ENCODE measurements at places on chromosomes 4 and X. TPM values are rescaled to one million over a fixed set of nuclear protein-coding genes. Genes with fewer than 3 reads are reported as not detected.

- DNase-seq: no peak
These were observed 373 bp upstream of the INTS6L start for GRCh38 chrX:135520022-135520552.

DNA sequence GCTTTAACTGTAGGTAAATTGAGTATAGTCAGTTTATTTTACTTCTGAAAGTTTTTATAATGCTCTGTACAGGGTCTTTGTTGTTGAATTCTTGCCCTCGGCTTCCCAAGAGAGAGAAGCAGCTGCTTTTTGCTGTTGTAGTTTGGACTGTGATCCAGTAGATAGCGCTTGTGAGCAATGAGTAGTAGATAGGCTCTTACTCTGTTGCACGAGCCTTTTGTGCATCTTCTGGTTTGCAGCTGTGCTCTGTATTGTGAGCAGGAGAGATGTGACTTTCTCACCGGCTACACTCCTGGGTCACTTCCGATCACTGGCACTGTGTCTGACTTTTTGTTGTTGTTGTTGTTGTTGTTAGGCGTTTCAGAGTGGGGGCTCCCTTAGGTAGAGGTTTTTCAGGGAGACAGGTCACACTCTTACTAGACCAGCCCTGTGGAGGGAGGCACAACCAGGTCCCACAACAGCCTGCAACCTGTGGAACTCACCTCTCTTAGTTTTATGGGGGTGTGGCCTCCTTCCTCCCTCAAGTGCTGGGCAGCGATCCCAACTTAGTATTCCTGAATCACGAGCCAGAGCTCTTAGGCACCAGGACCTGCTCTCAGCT is 822.1 kb upstream of the GALNTL6 start:
- no peak for DNase-seq

ZNF157 gene
- total RNA-seq: 1.2 TPM

RTL3 gene
- not detected for total RNA-seq

GRCh38 chr4:166903408-166903807 is 330.9 kb downstream of the SPOCK3 start:
- DNase-seq: no peak

- DNase-seq: no peak
These were observed 435 bp downstream of the DCX start for GRCh38 chrX:111411557-111411956.

Data from activated B cell treated with CpG ODN at 0.5 μM for 24 hours (primary cell).